Amygdala (tissue), 56 donors: ENCODE measurements at places on chromosomes 16 and 17.

DNA sequence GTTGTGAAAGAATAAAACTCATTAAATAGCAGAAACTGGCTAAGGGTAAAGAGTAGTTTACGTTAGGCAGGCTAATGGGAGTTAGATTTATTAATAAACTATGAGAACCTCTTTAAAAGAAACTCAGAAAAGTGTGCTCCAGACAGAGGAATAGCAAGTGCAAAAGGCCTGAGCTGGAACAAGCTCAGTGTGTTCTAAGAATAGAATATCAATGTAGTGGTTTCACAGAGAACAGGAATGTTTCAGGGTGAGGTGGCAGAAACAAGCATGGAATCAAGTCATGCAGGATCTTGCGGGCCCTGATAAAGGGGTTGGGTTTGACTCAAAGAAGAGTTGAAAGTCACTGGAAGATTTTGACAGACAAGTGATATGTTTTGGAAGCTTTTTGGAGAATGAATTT is 164.0 kb upstream of the HS3ST3A1 start:
- no peak for DNase-seq

DNA sequence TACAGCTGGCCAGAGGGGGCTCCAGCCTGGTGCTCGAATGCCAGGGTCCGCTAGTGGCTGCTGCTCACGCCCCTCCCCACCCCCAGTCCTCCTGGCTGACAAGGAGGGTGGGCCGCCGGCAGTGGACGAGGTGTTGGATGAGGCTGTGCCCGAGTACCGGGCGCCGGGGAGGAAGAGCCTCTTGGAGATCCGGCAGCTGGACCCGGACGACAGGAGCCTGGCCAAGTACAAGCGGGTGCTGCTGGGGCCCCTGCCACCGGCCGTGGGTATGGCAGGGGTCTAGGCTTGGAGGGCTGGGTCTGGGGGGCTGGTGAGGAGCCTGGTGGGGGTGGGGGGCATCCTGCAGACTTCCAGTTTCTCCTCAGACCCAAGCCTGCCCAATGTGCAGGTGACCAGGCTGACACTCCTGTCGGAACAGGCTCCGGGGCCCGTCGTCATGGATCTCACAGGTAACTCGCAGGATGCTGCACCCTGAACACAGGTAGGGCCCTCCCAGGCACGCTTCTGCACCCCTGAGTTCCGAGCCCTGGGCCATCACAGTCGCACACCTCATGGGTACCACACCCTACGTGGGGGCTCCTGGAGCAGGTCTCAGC is 1.2 kb upstream of the PDIA2 start:
- no peak for DNase-seq

GRCh38 chr17:79031996-79032875 is 8.3 kb downstream of the C1QTNF1 start:
- no peak for DNase-seq

DNA sequence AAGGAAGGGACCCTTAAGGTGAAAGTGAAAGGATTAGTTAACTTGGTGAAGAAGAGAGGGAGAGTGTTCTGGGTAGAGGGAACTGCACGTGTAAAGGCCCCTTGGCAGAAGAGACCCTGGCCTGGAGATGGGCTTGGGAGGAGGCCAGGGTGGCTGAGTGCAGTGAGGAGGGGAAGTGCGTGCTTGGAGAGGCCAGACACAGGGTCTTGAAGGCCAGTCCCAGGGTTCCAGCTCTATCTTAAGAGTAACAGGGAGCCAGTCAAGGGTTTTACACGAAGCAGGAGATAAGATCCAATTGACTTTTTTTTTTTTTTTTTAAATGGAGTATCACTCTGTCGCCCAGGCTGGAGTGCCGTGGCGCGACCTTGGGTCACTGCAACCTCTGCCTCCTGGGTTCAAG is 15.2 kb upstream of the DOK4 start:
- no peak for DNase-seq

- peak; percentile 59 for DNase-seq
Observed at GRCh38 chr16:75248142-75248535, 3.3 kb downstream of the BCAR1 start.

DNA sequence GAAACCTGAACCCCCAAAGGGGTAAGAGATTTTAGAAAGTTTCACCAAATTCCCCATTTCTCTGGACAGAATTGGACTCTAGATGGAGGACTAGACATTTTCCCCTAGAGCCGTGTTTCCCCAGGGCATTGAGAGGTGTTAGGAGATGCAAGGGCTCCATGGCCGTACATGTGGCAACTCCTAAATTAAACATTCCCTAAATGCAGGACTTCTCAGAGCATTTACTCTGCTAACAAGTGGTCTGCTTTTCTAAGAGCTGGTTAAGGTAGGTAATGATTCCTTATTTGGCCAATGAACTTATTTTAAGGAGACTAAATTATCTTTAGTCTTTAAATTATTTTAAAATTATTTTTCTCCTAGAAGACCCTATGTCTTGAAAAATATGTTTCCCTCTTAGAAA is 200.9 kb downstream of the MSI2 start:
- DNase-seq: no peak

GRCh38 chr17:66897141-66897540 is 62.2 kb downstream of the CACNG5 start:
- DNase-seq: no peak

DNA sequence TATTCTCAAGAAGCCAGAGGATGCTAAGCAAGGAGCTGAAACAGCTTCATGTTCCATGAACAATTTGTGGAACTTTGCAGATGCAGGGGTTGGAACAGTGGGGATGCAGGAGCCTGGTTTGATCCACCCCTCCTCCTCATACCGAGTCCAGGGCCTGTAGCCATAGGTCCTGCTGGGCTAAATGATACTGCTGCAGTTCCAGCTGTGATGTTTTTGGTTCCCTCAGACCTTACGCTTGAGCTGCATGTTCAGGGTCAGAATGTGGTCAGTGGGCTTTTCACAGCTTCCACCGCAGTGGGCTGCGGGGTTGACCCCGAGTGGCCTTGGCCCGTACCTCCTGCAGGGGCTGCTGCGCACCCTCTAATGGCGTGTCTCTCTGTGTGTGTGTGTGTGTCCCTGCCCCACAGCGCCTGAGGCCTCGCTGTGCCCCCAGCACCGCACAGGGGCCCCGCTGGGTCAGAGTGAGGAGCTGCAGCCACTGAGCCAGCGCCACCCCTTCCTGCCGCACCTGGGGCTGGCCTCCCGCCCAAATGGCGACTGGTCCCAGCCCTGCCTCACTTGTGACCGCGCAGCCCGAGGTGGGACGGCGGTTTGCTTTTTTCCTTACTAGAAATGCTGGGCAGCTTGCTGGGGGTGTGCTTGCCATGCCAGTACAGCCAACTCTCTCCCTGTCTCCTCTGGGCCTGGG is 48.2 kb downstream of the EPN2 start:
- DNase-seq: no peak

DNA sequence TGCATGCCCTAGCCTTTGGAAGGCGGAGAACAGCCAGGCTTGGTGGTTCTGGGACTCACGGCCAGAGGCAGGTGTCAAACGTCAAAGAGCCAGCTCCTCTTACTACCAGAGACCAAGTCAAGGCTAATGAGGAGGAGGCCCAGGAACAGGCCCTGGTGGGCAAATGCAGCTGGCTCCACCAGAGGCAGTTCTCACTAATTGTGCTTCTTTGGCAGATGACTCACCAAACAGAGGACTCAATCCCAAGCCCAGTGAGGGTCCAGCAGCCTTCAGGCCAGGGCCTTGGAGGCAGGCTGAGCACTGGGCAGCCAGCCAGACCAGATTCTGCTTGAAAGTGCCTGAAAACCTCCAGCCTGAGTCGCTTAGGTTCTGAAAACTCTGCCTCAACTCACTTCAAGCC is 336.5 kb upstream of the CDH5 start:
- DNase-seq: no peak

DNA sequence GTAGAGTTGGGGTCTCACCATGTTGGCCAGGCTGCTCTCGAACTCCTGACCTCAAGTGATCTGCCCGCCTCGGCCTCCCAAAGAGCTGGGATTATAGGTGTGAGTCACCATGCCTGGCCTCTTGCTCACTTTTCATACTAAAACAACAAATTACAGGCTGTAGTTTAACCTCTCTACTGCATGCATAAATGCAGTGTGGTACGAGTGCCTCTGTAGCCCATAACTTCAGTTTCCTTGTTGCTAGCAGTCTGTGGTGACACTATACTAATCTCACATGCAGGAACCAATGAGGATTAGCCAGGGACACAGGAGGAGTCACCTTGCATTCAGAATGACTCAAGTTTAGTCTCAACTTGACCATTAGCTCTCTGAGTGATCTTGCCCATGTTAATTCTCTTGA is 20.1 kb downstream of the HMOX2 start:
- no peak for DNase-seq

DNA sequence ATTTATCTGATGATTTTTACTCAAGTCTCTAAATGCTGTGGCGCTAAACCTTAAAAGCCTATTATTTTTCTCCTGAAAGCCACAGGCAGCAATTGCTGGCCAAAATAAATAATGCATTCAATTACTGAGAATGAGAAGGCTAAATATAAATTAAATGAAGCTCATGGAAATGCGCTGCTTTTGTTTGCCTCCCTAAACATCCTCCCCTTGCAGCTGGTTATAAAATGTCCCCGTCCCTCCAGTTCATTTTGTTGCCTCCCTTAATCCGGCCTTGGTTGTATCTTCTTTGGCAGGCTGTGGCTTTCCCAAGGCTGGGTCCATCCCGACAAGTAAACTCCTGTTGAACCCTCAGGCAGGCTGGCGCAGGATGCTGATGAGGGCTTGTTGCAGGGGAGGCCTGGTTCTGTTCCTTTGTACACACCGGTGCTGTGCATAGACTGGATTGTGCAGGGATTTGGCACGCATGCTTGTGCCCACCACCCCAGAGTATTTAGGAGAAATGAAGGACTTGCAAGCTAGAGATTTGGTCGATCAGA is 62.7 kb downstream of the KNOP1 start:
- no peak for DNase-seq

GRCh38 chr16:52035436-52035835 is 511.5 kb downstream of the TOX3 start:
- DNase-seq: no peak

DNA sequence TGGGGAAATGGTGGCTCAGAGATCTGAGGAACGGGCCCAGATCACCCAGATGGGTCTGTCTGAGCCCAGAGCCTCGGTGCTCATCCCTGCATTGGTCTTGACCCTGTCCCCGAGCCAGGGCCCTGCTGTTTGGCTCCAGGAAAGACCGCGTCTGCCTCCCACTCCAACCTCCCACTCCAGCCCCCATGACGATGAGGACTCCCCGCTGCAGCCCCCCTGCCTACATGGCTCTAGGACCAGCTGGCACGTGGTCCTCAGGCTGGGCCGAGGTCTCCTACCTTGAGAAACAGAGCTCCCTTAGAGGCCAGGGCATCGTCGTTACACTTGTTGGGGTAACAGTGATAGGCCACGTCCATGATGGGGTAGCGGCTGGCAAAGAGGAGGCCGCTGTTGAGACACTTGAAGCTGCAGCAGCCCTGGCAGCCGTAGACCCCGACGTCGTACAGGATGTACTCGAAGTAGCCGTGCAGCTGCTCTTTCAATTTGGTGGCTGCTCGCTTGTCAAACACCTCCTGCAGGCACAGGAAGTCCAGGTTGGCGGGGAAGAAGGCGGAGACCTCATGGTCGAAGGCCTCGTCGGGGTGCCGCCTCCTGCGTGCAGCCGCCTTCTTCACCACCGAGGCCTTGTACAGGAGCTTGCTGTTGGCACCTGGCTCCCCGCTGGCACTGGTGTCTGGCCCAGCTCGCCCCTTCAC is 59.9 kb downstream of the PRMT7 start:
- DNase-seq: no peak

- no peak for DNase-seq
Observed at GRCh38 chr16:11614587-11615175, 28.0 kb upstream of the LITAF start.

DNA sequence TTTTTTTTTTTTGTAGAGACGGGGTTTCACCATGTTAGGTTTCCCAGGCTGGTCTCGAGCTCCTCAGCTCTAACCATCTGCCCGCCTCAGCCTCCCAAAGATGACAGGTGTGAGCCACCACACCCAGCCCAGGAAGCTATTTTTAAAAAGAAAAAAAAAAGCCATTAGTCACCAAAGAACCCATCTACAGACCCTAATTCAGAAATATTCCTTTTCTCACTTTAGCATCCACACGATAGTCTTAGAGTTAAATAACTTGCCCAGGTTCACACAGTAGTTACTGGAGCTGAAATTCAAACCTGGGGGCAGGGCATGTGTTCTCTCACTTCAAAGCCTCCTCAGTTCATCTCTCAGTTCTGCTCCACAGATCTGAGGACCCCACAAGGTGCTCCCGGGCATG is 70.3 kb upstream of the NOL11 start:
- no peak for DNase-seq

- DNase-seq: no peak
Observed at GRCh38 chr16:5010576-5011329, 23.0 kb downstream of the NAGPA start.

GRCh38 chr16:67040166-67040565 is 11.2 kb downstream of the CBFB start:
- DNase-seq: no peak
